ENCODE measurements at places on chromosomes 6 and 20.

DNA sequence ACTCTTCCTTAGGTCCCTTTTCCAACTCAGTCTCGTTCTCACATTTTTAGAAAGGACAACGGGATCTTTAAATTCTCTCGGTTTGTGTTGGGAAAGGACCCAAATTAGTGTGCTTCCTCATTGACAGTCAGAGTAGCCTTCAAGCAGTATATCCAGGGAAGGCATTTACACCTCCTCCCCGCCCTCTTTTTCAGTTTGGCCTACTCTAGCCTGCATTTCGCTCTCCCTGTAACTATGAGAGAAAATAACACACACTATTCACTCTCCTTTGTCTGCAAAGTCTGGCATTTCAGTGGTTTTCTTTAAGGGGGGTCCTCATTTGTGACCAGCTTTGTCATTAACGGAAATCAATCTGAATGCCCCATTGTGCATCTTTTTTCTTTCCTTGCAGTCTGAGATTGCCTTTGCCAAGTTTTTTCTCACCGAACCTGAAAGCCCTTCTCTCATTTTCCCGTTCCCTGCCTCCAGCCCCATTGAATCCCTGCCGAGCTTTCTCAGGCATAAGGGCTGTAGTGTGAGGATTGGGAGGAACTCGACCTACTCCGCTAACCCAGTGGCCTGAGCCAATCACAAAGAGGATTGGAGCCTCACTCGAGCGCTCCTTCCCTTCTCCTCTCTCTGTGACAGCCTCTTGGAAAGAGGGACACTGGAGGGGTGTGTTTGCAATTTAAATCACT is 393 bp upstream of the FABP7 start:
- DNase-seq: no peak

- DNase-seq: no peak
Measured at GRCh38 chr6:37483917-37484785, 15.5 kb downstream of the CCDC167 start.

GRCh38 chr20:18907353-18907752 is 93.8 kb downstream of the SCP2D1 start:
- DNase-seq: no peak

DNA sequence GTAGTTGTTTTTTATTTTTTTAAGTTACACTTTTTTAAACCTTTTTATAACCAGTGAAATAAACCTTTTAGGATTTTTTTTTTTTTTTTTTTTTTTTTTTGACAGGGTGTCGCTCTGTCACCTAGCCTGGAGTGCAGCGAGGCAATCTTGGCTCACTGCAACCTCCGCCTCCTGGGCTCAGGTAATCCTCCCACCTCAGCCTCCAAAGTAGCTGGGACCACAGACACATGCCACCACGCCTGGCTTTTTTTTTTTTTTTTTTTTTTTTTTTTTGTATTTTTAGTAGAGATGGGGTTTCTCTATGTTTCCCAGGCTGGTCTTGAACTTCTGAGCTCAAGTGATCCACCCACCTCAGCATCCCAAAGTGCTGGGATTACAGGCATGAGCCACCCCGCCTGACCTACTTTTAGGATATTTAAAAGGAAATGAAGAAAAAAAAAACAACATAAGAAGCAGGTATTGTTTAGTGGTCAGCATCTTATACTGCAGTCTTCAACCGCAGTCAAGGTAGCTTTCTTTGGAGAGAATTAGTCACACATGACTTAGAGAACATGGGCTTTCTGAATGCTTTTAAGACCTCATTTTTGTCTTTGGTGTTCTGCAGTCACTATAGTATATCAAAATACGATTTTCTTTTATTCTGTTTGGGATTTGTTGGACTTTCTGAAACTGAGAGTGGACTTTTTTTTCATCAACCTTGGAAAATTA is 1.6 kb downstream of the POLR1H start:
- DNase-seq: no peak

Data from AG09309 (cell line).